Fibroblast of the aortic adventitia (primary cell): ENCODE measurements at places on chromosomes 16 and 17.
A peak's percentile ranks its signal among the peaks of the same experiment; 100 is the strongest.

GRCh38 chr16:35516551-35516950 lies 2057.1 kb downstream of the TP53TG3F start:
- no peak for DNase-seq

DNA sequence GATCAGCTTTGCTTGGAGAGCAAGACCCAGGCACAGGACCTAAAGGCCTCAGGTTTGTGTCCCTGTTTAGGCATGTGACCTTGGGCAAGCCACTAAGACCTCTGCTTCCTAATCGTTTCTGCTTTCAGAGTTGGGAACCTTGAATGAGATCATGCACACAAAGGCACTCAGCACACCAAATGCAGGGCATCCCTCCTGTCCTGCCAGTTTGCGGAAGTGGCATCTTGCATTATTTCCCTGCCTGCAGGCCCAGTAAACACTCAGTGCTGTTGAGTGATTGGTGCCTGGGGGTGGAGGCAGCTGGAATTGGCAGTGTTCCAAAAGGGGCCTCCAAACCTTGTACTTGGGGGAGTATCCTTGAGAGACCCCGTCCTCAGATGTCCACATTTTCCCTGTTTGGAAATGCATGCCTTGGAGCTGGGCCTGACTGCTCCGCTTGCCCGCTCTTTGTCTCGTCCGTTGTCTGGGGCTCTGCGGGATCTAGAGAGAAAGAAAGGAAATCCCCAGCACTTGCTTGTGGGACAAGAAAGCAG lies 28.7 kb downstream of the MRM1 start:
- no peak for DNase-seq

- no peak for DNase-seq
Measured at GRCh38 chr16:81875461-81875860, 96.4 kb downstream of the PLCG2 start.

GRCh38 chr17:5943982-5944381 lies 126.2 kb upstream of the WSCD1 start:
- no peak for DNase-seq

GRCh38 chr16:67226295-67226803 lies 581 bp upstream of the TMEM208 start:
- no peak for DNase-seq

DNA sequence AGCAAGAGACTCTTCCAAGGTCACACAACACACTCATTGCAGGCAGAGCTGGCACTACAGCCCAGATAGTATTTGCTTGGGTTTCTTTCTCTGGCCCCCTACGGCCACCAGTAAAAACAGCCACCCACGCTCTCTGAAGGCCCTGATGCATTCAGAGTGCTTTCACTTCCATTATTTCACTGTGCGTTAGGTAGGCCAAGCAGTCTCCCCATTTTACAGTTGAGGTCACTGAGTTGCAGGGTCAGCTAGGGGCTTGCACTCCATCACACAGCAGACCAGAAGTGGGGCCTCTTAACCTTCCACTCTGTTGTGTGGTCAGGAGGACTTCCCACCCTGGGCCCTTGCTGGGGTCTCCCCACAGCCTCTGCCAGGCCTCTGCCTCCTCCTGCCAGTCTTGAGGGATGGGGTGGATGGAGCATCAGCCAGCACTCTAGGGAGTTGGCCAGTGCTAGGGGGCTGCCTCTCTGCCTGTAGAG lies 2.5 kb downstream of the TBX21 start:
- DNase-seq = no peak

- DNase-seq = no peak
Measured at GRCh38 chr16:69859105-69859989, 91.8 kb upstream of the CLEC18A start.

GRCh38 chr16:77585379-77586251 lies 136.7 kb upstream of the NUDT7 start:
- DNase-seq = peak; percentile 51

DNA sequence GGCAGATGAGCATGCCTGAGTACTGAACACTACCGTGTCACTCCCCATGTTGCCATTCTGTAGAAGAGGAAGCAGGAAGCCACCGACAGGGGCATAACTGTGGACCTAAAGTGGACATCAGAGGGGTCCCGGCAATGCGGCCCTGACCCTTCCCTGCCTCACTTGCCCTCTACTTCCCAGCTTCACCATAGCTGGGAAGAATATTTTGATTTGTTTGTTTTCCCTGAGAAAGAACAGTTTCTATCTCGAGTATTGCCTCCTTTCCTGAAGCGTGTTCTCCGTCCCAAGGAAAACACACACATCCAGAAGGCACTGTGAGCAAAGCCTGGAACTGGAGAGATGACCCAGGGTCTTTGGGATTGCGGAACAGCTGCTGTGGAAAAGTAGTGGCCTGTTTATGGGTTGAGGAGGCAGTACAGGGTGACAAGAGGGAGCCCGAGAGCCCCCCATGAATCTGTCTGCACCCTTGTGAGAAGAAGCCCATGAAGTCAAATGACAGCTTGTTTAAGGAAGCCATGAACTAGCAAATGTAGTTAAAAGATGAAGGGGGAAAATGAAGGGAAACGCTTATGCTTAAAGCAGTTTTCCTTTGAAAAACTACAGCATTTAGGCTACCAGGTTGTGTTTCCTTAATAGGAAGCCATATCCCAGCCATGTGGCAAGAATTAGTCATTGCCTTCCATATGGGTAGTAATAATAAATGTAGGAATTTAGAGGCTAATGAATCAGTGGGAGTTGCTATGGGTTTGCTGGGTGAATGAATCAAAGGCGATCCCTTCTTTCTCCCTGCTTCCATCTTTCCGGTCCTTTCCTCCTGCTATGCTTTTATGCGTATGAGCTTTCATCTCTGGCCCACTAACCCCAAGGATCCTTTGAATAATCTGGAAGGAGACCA lies 90.0 kb upstream of the TBX2 start:
- DNase-seq = peak; percentile 72

- peak; percentile 30 for DNase-seq
Measured at GRCh38 chr17:6641247-6641863, 495 bp downstream of the TXNDC17 start.

DNA sequence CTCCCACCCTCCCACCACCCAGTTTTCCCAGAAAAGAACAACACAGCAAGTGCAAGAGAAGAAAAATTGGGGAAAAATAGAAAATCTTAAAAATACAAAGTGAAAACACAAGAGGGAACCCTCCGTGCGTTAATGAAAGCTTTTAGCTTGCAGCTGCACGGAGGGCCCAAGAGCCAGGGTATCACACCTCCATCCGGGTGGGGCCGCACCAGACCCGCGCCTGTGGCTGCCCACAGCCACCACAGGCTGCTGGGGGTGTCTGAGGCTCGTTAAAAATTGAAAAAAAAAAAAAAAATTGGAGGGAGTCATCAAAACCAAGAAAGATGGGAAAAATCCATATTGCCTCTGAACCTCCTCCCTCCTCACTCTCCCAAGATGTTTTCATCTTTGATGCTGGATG lies 18.6 kb downstream of the ENGASE start:
- DNase-seq = no peak

DNA sequence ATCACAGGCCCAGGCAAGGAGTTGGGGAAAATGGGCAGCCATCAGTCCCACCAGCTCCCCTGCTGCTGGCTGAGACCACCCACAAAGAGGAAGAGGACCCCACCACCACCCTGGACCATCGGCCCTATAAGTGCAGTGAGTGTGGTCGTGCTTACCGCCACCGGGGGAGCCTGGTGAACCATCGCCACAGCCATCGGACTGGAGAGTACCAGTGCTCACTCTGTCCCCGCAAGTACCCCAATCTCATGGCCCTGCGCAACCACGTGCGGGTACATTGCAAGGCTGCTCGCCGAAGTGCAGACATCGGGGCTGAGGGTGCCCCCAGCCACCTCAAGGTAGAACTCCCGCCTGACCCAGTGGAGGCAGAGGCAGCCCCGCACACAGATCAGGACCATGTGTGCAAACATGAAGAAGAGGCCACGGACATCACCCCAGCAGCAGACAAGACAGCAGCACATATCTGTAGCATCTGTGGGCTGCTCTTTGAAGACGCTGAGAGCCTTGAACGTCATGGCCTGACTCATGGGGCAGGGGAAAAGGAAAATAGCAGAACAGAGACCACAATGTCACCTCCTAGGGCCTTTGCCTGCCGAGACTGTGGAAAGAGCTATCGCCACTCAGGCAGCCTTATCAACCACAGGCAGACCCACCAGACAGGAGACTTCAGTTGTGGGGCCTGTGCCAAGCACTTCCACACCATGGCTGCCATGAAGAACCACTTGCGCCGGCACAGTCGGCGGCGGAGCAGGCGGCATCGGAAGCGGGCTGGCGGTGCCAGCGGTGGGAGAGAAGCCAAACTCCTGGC lies 3.6 kb downstream of the ZNF646 start:
- DNase-seq = no peak

GRCh38 chr17:34437188-34437587 lies 74.2 kb upstream of the CCL1 start:
- no peak for DNase-seq

- DNase-seq = no peak
Measured at GRCh38 chr17:17176341-17176740, 29.8 kb downstream of the PLD6 start.

- peak; percentile 55 for DNase-seq
Measured at GRCh38 chr16:69903865-69904415, 47.2 kb upstream of the CLEC18A start.

- no peak for DNase-seq
Measured at GRCh38 chr17:27895123-27895895, 2.1 kb upstream of the LYRM9 start.

DNA sequence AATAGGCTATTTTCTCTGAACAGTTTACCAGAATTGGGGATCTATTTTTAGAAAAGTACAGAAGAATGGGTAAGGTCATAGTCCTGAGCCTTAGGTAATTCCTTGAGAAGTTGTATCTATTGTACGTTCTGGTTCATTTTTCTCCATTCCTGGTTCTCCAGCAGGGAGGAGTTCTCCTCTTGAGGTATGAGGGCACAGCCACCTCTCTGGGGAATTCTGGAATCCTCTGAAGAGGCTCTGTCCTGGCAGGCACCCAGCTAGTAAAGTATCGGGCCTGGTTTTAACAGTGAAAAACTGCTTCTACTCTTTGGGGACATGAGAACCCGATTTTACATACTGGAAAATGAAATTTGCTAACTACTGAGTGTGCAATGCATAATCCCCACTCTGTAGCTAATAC lies 19.6 kb upstream of the PMFBP1 start:
- DNase-seq = peak; percentile 16

DNA sequence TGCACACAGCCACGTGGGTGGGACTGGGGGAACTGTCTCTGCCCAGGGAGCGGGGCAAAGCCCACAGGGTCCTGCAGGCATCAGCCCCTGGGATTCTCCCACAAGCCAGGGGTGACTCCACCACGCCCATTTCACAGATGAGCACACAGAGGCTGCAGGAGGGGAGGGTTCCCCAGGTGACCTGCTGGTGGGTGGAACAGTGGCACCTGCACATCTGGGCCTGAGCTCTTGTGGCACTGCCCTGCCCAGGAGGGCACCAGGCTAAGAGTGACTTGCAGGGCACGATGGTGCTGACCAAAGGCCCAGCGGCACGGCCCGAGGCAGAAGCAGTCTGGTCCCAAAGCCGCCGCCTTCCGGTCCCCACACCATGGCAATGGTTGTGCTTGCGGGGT lies 23.9 kb downstream of the PIEZO1 start:
- DNase-seq = no peak

GRCh38 chr17:18064053-18064452 lies 23.7 kb upstream of the DRG2 start:
- no peak for DNase-seq

DNA sequence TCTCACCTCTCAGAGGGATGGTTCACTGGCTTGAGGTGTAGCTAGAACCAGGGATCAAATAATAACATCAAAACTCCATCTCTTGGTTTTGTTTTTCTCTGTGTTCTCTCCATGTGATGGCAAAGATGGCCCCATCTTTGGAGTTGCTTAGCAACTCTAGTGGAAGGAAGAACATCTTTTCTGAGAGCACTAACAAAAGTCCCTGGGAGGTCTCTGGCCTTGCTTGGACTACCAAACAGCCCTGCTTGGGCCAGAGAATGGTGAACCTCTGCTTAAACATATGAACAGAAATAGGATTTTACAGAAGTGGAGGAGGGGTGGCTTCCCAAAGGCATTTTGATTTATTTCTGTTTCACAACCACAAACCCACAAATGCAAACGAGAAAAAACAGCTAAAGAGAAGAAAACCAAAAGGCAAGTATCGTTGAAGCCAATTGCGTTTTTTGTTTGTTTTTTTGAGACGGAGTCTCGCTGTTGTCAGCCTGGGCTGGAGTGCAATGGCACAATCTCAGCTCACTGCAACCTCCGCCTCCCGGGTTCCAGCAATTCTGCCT lies 13.2 kb downstream of the GABARAPL2 start:
- no peak for DNase-seq

GRCh38 chr17:74325743-74326379 lies at the start of gene KIF19:
Gene KIF19, plus strand, starts transcription at chr17:74326226. Its CDS starts 124 bp downstream, at chr17:74326350.
- no peak for DNase-seq

DNA sequence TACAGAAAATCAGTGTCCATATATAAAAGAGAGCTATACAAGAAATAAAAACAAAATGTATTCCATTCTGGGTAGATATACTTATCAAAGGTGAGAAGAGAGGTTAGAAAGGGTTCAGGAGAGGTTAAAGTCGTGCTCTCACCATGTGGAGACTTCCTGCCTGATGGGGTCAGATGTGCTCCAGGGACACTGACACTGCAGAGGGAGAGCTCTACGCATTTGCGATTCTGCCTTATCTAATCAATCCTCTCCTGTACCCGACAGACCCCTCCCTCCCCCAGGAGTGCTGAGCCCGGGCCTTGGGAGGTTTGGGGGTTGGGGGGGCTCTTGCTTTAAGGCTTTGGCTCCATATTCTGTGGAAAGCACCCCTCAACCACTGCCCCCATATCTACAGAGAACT lies 16.6 kb upstream of the SLC5A11 start:
- DNase-seq = no peak

DNA sequence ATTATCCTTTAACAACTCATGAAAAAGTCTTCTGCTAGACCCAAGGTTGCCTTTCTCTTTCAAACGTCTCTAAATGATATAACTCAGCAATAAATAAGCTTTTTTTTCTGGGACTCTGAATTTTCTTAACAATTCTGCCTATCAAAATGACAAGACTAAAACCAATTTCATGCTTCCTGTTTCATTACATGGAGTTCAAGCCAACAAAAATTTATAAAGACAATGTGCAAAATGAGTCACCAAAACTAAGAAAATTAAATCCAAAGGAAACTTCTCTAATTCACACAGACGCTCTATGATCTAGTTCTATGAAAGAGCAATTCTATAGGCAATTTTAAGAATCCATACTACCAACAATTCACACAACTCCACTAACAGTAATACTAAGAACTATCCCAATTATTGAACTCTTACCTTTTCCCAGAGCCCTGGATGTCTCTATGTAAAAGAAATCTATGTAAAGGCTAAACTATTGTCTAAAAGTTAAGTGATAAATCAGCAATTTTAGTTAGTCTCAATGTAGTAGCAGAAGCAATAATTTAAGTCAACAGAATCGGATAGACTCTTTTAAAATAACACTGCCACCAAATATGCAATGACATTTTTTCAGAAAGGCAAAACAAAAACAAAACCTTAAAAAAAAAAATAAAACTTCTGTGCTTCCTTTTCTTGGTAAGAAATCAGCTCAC lies 44.2 kb downstream of the ZZEF1 start:
- no peak for DNase-seq

DNA sequence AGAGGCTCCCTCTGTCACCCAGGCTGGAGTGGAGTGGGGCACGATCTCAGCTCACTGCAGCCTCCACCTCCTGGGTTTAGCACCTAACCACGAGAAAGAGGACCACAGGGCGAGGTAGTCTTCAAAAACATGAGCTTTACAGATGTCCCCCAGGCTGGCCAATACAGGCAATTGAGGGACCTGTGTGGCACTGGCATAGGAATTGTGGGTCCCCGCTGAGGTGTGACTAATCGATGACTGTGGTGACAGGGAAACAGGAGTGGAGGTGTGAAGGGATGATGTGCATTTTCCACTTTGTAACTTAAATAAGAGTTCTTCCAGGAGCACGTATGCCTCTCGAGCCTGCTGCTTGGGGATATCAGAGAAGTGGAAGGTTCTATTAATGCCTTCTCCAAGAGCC lies 12.6 kb upstream of the ARHGAP17 start:
- no peak for DNase-seq
